Left kidney (tissue), 8 donors: ENCODE measurements at places on chromosomes 2 and 18. TPM values are rescaled to one million over a fixed set of nuclear protein-coding genes. Genes with fewer than 3 reads are reported as not detected.
A peak's percentile ranks its signal among the peaks of the same experiment; 100 is the strongest.

GRCh38 chr2:167294776-167295140 is 406.5 kb downstream of the XIRP2 start:
- peak; percentile 27 for DNase-seq

- DNase-seq = peak; percentile 28
These were observed 32.9 kb upstream of the PIK3C3 start for GRCh38 chr18:41922176-41922575.

- DNase-seq = no peak
These were observed 772.2 kb downstream of the TRIB2 start for GRCh38 chr2:13488965-13489364.

The PSMA8 gene
- polyA plus RNA-seq = not detected

The KCTD18 gene
- 16.6 TPM for polyA plus RNA-seq

The RFX8 gene
- polyA plus RNA-seq = 0.98 TPM

The PTH2R gene
- 62.4 TPM for polyA plus RNA-seq

The REG3A gene
- not detected for polyA plus RNA-seq
